ENCODE measurements at places on chromosomes 7 and 10.

DNA sequence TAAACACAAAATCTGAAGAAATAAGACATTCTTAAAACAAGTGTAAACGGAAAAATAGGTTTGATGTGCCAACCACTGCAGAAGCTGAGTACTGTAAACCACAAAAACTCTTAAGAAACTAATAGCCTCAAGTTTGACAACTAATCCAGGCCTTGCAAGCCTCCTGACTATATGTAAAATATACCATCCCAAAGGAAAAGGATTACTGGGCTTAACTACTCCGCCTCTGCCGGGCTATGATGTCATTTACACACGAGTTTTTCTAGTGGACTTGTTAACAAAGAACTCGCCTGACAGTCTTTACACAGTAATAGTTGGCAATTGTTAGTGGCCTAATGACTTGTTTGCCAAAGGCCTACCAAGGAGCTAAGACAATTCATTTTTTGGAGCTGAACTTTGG is 2.1 kb downstream of the KIF5B start:
- no peak for DNase-seq

- DNase-seq: no peak
Measured at GRCh38 chr7:100342765-100343164, 15.2 kb upstream of the PILRB start.

GRCh38 chr10:121416071-121416470 is 182.2 kb downstream of the FGFR2 start:
- no peak for DNase-seq

DNA sequence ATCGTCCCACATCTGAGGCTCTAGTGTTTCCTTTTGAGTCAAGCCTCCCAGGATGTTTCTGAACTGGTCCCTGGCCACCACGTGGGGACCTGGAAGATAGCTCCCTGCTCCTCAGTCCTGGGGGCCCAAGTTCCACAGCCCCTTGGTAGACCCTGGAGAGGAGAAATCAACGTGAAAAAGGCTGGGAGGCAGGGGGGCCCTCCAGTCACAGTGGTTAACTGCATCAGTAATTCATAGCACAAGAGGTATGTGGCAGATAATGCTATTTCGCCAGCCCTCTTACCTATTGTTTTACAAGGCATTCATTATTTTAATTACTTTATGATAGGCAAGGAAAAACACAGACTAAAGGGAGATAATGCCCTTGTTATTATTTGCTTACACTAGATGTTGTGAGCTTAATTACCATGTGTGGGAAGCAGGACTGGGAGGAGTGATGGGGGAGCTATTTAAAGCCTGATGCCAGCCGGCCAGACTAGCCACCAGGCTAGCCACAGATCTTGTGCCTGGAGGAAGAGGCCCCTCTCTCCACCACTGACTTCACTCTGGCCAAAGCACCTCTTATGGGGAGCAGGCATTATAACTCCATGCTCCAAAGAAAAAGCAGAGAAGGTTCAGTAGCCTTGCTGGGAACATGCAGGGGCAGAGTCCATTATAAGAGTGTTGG is 230.7 kb downstream of the KCNMA1 start:
- DNase-seq: peak; percentile 41

DNA sequence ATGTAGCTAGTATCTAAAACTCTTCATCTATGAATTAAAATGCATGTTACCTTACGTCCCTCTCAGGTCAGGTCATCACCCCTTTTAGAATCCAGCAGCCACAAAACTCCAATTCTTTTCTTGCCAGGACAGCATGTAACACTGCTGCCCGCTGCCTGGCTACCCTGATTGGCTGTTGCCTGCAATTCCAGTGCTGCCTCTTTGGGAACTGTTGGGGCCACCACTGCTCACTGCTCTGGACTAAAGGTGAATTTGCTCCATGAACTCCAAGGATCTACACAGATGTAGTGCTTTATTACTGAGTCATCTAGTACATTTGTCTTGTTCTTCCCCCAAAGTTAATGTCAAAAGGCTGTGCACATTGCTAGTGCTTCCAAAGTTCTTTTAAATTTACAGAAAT is 40.4 kb downstream of the SCIN start:
- no peak for DNase-seq

DNA sequence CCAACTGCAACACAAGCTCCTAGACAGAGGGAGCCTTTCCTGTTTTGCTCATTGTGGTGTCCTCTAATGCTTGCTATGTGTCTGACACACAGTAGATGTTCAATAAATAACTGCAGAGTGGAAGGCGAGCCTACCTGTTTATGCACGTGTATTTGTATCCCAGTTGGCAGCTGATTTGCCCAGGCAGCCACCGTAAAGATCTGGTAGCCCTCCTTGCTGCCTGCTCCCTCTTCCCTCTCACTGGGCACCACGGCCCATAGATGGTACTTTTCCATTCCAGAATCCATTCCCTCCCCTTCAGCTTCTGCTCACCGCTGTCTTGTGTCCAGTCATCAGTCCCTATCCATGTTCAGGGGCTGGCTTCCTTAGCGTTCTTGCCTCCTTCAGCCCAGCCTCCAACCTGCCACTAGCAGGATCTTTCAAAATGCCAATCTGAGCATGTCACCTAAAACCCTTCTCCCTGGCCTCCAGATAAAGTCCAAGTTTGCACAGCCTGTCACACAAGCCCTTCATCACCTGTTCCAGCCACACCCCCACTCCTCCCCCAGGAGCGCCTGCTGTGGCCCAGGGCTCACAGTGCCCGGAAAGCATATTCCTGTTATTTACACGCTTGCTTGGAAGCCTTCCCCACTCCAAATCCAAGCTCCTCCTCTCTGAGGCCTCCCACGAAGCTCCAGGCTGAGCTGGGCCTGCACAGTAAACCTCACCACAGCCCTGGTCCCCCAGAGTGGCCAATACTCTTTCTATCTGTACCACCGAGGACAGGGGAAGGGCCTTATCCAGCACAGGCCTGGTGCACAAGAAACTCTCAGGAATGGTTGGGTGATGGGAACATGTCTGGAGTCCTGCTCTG is 21.0 kb downstream of the ZCCHC24 start:
- no peak for DNase-seq

- DNase-seq: no peak
Measured at GRCh38 chr7:76053461-76053860, 5.6 kb downstream of the MDH2 start.

- DNase-seq: no peak
Measured at GRCh38 chr7:47962262-47962661, 14.0 kb upstream of the PKD1L1 start.

DNA sequence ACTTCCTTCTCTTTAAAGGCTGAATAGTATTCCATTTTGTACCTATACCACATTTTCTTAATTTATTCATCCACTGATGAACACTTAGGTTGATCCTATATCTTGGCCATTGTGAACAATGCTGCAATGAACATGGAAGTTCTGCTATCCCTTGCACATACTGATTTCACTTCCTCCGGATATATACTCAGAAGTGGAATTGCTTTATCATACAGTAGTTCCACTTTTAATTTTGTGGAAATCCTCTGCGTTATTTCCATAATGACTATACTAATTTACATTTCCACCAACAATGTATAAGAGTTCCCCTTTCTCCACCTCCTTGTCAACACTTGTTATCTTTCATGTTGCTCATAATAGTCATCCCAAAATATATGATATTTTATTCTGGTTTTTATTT is 312.6 kb downstream of the PLXDC2 start:
- DNase-seq: no peak

- DNase-seq: no peak
Measured at GRCh38 chr7:101169838-101170551, 4.6 kb upstream of the VGF start.

GRCh38 chr7:93575555-93576399 is 1.3 kb upstream of the CALCR start:
- no peak for DNase-seq

DNA sequence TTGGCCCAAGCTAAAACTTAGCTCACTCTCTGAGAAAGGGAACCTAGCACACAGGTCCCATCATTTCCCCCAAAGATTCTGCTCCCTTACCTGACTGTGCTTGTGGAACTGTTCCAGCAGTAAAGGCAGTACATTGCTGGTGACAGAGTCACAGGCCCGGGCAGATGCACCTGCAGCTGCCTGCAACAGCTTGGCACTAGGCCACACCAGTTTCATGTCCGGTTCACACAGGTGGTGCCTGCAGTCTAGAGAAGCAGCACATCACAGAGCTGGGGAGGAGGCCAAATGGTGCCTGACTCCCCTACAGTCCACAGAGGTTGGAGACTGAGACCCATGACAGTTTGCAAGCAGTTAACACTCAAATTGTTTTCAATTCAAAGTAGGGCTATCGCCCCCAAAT is 22.2 kb downstream of the ZDHHC16 start:
- no peak for DNase-seq

GRCh38 chr7:67432536-67433234 is 436.1 kb downstream of the TYW1 start:
- no peak for DNase-seq

Data from NCI-H1417 treated with DMSO at 0.1 percent for 48 hours (cell line).